DMS79 treated with DMSO at 0.1 percent for 48 hours (cell line): ENCODE measurements at places on chromosomes 1 and 21.
A peak's percentile ranks its signal among the peaks of the same experiment; 100 is the strongest.

DNA sequence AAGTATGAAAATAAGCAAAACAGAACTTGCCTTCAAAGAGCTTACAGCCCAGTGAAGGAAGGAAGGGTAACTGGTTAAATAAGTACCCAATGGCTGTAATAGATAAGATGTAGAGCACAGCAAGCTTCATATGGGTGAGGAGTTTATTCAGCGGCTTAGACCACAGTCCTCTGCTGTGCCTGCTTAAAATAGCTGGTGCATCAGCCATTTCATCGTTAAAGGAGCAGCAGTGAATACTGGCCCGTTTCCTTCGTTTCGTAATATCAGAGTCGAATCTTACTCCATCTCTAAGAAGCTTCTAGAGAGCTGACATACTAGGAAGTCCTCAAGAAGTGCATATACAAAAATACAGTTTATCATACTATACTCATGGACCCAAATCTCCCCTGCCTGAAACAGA, 286.5 kb downstream of the NFIA start:
- DNase-seq = no peak

DNA sequence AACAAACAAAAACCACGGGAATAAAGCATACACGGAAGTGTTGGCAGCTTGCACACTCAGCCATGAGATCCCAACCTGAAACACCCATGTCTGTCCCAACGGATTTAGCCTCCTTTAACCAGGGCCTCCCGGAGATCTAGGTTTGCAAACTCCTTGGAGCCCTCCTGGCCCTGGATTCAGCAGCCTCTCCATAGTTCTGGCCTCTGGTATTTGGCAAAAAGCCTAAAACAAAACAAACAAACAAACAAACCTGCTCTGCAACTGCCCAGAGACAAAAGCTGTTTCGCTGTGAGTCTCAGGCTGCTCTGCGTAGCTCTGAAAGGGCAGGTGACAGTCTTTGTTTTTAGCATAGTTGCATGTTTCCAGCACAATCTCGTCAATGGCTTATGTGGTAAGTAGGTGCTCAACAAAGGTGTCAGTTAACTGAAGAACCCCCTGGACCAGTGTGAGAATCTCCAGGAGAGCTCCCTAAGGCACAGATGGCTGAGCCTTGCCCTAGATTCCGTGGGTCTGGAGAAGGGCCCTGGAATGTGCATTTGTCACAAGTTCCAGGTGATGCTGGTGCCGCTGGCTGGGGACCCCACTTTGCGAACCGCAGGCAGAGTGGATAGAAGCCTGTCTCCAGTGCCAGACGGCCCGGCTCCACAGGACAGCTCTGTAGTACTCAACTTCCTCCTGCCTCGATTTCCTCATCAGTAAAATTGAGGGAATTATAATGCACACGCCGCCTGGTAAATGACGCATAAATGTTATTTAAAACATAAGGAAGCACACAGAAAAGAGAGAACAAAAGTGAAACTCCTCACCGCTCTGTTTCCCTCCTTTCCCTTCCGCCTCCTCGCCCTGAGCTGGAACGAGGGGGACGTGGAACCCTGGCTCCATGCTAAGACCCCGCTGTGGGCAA, 86.2 kb downstream of the RIPK4 start:
- peak; percentile 73 for DNase-seq

DNA sequence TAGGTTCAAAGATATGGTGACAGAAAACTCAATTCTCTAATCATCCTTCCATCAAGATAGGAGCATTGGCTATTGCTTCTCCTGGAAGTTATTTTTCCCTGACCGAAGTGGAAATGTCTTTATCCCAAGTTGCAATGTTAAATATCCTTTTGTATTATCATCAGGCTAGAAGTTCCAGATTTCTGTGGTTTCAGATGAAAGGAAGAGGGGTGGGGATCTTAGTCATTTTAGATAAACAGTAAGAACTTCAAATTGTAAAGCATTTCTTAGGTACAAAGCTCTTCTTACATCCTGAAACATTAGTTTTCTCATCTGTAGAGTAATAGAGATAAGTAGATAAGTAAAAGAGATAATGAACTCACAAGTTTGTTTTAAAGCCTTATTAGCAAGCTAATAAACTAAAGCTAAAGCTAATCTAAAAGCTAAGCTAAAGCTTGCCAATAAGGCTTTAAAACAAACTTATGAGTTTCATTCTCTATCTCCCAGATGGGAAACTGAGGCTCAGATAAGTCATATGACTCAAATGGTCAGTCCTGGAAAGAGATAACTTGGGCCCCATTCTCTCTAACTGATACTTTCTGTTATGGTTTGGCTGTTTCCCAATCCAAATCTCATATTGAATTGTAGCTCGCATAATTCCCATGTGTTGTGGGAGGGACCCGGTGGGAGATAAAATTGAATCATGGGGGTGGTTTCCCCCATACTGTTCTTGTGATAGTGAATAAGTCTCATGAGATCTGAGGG, 99.2 kb upstream of the KCNK2 start:
- no peak for DNase-seq

DNA sequence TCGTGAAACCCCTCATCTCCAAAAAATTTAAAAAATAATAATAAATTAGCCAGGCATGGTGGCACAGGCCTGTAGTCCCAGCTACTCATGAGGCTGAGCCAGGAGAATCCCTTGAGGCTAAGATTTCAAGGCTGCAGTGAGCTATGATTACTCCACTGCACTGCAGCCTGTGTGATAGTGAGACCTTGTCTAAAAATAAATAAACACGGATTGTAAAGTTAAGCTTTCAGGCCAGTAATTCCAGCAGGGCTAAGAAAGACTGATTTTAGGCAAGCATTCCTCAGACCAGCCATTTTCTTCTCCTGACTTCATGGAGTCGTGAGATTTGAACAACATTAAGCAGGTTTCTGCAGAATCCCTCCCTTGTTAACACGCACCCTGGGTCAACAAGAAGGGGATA, 77.2 kb upstream of the EFHD2 start:
- no peak for DNase-seq

- no peak for DNase-seq
These were observed 87.3 kb downstream of the KCNJ6 start for GRCh38 chr21:37828991-37829390.

DNA sequence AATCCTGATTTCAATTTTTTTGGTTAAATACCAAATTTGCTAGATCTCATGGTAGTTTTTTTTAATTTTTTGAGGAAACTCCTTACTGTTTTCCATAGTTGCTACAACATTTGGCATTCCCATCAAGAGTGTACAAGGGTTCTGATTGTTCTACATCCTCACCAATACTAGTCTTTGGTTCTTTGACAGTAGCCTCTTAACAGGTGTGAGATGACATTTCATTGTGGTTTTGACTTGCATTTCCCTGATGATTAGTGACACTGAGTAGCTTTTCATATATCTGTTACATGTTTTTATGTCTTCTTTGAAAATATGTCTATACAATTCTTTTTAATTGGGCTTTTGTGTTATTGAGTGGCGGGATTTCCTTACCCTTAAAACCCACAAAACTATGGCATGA, 20.9 kb upstream of the RGS13 start:
- no peak for DNase-seq

DNA sequence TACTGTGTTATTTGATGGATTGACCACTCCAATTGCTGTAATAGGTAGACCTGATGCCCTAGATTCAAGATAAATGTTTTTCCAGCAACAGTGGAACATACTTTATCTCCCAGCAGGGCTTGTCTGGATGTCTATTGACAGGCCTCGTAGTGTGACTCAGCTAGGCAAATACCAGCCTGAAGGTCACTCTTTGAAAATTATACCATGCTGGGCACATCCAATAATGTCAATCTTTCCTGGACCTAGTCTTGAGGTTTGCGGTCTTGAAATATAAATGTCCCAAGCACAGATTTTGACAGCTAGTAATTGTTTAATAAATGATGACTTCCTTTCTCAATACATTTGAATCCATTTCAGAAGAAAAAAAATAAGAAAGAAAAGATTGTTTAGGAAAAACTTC, 1138.0 kb upstream of the TMPRSS15 start:
- no peak for DNase-seq

DNA sequence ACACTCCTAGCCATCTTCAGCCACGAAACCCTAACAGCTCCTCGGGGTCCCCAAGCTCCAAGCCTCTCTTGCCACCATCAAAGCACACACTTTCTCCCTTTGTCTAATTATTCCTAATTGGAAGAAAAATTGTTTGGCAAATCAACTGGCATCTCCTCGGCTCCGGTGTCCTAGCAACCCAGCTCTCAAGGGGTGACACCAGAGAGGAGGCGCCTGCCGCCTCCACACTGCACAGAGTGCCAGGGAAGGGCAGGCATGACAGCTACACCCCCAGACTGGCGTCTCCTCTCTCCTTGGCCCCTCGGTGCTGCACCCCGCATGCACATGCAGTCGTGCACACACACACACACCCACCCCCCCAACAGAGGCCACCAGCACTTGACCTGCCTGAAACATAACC, 18.2 kb upstream of the GJB5 start:
- peak; percentile 38 for DNase-seq

DNA sequence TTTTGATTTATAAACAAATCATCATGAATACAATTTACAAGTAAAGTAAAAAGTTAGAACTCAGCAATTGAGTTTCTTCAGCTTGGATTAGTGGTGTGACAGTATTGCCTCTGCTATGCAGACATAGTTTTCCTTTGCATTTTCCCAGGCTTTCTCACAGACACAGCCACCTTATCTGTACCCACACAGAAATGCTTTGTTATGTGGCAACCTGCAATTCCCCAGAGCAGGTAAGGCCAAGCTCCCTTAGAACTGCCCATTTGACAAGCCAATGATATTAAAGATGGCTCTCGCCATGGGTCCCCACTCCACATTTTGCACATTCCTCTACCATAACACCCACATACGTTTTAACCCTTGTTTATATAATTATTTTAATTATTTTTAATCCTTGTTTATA, 14.2 kb downstream of the FMO5 start:
- DNase-seq = no peak
